Inflammatory macrophage treated with lipopolysaccharide for 1 hour (primary cell): ENCODE measurements at places on chromosomes 16 and 17.

DNA sequence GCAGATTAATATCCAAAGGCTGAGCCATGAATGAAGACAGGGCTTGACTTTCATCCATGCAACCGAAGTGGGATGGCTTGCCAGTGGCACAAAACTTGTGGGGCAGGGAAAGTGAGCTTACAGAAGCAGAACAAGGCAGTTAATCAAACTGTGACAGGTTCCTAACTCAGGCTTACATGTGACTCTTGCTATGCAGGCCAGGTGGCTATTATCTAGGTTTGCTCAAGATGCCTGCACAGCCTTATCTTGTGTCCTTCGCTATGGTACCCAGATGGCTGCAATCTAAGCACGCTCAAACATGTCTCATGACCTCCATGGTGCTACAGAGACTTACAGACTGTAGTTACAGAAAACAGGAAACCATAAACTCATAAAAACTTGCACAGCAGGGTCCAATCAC is 8.6 kb upstream of the DNAH9 start:
- no peak for DNase-seq

DNA sequence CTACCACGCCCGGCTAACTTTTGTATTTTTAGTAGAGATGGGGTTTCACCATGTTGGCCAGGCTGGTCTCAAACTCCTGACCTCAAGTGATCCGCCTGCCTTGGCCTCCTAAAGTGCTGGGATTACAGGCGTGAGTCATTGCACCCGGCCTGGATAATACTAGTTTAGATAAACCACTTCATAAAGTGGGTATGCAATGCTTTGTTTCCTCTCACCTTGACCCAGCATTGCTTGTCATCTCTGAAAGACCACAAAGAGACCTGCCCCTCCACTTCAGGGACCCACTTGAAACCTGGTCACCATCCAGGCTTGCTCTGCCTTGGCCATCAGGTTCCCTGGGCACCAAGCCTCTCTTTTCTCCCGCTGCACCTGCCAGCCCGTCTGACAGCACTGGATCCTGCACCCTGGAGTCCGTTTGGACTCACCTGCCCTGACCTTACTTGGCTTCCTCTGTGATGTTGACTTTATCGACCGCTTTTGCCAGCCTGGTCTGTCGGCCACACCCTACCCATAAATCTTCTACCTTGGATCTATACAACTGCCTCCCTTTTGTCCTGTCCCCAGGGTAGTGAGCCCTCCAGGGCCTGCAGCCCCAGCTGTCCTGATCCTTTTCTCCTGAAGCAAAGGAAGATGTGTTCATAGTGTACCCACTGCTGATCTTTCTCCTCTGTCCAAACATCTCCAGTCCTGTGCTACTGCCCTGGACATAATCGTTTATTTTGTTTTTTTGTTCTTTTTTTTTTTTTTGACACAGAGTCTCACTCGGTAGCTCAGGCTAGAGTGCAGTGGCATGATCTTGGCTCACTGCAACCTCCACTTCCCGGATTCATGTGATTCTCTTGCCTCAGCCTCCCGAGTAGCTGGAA is 12.7 kb upstream of the ZG16 start:
- no peak for DNase-seq

- no peak for DNase-seq
Measured at GRCh38 chr17:55172612-55173011, 92.1 kb upstream of the HLF start.

DNA sequence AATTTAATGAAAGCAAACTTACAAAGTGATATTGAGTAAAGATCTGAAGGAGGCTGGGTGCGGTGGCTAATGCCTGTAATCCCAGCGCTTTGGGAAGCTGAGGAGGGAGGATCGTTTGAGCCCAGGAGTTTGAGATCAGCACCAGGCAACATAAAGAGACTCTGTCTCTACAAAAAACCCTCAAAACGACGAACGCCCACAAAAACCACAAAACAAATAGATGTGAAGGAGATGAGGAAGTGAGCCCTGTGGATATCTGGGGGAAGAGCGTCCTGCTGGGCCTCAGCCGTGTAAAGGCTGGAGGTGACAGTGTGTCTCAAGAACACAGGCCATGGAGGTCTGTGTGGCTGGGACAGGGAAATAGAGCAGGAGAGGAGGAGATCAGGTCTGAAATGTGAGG is 68.8 kb downstream of the ITFG1 start:
- DNase-seq: peak; percentile 82

- no peak for DNase-seq
Measured at GRCh38 chr16:25875956-25876598, 184.3 kb downstream of the HS3ST4 start.

GRCh38 chr17:49746791-49747490 is 17.0 kb downstream of the FAM117A start:
- no peak for DNase-seq

DNA sequence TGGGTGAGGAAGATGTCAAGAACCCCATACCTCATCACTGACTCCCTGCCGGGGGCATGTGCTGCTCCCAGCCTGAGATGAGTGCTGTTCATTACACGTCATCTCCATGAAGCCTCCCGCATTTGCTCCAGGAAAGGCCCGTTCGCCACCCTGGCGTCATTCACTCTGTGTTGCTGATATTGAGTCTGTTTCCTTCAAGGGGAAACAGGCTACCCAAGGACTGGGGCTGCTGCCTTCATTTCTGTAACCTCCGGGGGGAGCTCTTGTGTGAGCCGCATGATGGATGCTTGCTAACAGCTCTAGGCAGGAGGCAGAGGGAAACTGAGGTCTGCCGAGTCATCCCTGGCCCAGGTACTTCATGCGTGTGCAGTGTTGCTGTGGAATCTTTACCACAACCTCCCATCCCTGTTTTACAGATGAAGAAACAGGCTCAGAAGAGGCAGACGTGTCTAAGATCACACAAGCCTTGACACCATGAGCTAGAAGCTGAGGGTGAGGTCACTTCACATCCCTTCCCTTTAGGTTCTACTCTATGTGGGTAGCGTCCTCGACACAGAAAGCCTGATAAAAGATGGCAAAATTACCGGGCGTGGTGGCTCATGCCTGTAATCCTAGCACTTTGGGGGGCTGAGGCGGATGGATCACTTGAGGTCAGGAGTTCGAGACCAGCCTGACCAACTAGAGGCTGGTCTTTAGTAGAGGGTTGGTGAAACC is 3.5 kb upstream of the ARMC5 start:
- peak; percentile 40 for DNase-seq

DNA sequence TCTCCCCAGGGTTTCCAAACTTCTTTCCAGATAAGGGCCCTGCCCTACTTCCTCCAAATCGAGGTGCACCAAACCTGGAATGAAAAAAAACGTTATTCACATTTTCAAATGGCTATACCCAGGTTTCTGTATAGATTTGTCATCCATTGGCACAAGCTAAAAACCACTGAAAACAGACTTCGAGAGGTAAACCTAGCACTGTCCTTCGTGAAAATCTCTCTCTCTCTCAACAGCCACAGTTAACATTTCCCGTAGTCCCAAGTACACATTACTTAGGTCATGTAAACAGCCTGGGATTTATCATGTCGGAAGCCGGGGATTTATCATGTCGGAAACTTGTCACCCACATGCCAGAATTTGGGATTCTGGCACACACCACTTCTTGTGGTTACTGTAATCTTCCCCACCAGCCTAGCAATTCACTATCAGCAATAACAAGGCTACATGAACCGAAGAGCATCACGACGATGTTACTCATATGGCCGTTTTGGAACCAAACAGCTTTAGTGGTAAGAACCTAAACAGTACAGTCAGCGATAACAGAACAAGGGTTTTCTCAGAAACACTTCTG is 1.2 kb downstream of the DDX5 start:
- no peak for DNase-seq

DNA sequence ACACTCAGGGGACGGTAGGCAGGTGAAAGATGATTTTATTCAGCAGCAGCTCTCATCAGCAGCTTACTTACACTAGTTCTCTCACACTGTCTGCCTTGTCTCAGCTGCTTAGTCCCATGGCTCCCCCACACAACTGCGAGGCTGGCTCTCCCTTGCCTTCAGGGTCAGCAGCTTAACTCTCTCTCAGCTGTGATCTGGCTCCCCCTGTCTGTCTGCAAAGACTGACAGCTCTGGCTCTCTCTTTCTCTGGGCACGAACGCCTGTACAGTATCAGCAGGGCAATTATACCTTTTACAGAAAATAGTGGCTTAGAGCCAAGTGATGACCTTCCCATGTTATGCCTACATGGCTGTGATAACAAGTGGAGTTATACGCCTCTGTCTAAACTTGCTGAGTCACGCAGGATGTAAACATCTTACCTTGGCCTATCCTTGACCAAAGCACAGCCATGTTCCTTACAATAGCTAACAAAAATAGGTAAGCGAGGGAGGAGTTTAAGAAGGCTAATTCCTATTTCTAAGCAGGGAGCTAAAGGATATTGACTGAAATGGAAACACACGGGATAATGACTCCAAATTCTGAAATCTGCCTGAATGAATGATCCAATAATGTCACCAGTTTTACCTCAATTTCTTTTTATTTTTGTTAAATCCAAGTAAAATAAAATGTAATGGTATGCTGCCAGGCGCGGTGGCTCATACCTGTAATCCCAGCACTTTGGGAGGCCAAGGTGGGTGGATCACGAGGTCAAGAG is 1.1 kb upstream of the NDUFAB1 start:
- DNase-seq: no peak

DNA sequence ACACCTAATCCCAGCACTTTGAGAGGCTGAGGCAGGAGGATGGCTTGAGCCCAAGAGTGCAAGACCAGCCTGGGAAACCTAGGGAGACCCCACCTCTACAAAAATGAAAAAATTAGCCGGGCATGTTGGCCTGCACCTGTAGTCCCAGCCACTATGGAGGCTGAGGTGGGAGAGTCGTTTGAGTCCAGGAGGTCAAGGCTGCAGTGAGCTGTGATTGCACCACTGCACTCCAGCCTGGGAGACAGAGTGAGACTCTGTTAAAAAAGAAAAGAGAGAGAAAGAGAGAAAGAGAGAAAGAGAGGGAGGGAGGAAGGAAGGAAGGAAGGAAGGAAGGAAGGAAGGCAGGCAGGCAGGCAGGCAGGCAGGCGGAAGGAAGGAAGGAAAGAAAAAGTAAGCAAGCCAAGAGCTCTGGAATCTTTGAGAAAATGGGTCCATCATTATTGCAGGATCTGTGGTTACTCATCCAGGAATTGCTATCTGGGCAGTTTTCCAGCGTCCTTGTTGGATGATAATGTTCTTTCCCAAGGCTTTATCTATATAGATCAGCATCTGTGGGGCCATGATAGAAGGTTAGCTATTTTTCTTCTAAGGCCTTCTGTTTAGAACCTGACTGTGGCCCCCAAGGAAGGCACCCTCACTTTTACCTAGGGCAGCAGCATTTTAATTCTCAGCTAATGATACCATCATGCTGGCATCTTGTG is 533.2 kb upstream of the CDH5 start:
- DNase-seq: no peak

GRCh38 chr16:85590506-85590832 is 22.7 kb upstream of the GSE1 start:
- no peak for DNase-seq

GRCh38 chr16:67561501-67561823 is 864 bp upstream of the CTCF start:
- no peak for DNase-seq

DNA sequence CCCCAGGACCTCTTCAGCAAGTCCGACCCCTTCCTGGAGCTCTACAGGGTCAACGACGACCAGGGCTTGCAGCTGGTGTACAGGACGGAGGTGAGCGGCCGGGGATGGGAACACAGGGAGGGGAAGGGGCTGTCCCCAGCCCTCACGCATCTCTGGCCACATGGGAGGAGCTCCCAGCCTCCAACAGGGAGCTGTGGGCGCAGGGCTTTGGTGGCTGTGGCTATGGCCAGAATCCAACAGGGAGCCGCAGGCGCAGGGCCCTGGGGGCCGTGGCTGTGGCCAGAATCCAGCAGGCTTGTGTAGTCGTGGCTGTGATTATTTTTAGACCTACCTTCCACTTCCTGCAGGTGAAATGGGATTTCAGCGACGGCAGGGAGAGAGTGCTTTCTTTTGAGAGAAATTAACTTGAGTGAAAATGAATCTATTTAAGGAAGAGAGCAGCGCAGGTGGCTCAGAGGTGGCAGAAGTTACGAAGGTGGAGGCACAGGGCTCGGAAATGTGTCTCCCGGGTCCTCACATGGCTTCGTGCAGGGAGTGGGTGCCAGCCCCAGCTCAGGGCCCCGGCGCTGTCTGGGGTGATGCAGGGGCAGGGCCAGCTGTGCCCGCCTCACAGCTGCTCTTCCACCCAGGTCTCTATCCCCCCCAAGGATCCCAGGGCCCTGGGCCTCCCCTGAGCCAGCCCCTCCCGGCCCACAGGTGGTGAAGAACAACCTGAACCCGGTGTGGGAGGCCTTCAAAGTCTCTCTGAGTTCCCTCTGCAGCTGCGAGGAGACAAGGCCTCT is 9.4 kb downstream of the CPNE7 start:
- no peak for DNase-seq

- no peak for DNase-seq
Measured at GRCh38 chr16:72985995-72986394, 61.9 kb downstream of the ZFHX3 start.

DNA sequence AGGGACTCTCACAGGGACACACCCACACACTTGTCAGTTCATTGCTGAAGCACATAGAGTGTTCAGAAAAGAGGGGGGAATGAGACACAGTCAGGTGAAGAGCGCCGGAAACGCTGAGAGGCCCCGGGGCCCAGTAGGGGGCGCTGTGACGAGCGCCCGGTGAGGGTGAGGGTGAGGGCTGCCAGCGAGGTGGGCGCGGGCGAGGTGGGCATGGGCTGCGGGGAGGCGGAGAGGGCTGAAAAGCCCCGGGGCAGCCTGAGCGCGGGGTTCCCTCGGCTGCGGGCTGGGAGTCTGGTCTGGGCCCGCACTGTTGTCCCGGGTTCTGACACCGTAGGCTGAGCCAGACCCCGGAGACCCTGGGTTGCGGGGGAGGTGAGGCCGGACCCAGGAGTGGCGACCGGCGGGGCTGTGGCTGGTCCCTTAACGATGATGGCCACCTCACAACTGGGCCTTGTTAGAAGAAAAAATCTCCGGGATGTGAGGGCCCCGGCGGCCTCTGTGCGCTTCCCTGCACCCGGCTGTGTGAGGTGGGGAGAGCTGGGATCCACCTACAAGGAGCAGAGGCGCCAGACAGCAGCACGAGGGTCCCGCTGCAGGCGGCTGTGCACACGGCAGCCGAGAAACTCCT is 91.4 kb downstream of the C16orf78 start:
- DNase-seq: no peak
